ENCODE measurements at places on chromosomes 7 and 10.

GRCh38 chr7:57427146-57427545, 22.8 kb upstream of the ZNF716 start:
- no peak for DNase-seq

- DNase-seq = no peak
Measured at GRCh38 chr7:99359465-99360154, 14.9 kb upstream of the ARPC1B start.

GRCh38 chr7:47461161-47461560, 120.8 kb downstream of the TNS3 start:
- DNase-seq = no peak

DNA sequence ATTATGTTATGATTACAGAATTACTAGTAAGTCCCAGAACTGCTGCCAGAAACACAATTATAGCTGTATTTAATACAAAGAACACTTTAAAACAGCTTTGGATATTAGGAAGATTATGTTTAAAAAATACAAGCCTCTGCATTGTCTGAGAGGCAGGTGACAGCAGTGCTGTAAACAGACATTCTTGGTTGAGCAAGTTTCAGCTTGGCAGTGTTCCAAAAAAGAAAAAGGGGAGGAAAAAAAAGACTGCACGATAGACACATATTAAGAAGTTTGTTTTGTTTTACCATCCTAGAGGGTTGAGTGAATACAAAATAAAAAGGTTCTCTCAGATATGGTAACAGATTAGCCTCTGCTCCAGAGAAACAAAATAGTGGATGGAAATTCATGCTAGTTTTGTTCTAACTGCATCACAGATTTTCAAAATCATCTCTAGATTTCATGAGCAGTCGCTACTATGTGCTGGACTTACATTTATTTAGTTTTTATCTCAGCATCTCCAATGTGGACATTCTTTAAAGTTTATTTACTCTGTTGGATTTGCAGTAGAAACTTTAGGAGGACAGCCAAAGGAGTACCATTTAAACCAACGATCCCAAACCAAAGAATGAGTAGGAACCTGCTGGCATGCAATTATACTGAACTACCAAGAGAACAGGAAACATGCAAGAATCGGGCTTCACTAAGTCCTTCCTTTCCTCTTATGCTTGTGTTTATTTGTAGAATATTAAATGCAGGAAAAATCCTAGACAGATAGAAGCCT, 9.0 kb downstream of the FAM204A start:
- DNase-seq = no peak

DNA sequence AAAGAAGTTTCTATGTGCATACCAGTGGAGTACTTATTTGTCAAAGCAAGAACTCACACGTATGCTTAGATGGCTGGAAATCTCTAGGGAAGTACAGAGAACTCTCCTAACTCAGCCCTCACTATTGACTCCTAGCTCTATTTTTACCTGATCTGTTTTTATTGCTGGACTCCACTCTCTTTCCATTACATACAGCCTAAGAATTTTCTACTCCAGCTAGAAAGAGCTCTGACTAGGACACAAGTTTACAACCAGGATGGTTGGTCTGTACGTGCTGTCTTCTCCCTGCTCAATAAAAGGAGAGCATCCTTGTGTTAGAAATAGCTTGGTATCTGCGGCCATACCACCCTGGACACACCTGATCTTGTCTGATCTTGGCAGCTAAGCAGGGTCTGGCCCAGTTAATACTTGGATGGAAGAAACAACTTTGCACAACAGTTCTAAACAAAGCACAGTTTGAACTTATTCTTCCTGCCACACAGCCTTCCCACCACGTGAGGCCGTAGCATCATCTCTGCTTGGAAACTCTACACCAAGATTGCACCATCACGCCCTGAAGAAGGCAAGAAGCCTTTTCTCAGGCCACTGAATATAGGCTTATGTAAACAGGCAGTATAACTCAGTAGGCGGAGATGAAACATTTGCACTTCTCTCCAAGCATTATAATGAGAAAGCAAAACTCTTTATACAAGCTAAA, 50.7 kb downstream of the KCNMA1 start:
- DNase-seq = no peak

DNA sequence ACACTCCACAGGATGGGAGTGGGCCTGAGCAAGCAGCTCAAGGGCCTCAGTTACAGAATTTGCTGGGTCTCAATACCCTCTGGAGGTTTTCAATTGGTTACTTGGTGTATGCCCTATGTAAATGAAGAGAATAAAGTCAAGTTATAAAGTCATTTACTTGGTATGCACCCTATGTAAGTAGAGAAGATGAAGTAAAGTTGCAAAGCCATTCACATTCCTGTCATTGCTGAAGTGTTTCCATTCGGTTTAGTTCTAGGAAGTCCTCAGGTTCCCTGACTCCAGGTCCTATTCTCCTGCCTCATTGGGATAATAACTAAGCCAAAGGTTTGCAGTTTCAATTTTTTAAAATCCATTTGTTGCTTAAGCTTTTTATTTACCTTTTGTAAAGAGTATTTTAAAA, 272.6 kb upstream of the NPSR1 start:
- DNase-seq = no peak

- DNase-seq = no peak
Measured at GRCh38 chr7:42694894-42695507, 216.9 kb downstream of the C7orf25 start.

- DNase-seq = no peak
Measured at GRCh38 chr10:14330388-14331061, at the start of gene FRMD4A. TSS of gene FRMD4A (minus strand) at chr10:14330924.

- DNase-seq = no peak
Measured at GRCh38 chr7:81013083-81013817, 94.4 kb upstream of the SEMA3C start.

DNA sequence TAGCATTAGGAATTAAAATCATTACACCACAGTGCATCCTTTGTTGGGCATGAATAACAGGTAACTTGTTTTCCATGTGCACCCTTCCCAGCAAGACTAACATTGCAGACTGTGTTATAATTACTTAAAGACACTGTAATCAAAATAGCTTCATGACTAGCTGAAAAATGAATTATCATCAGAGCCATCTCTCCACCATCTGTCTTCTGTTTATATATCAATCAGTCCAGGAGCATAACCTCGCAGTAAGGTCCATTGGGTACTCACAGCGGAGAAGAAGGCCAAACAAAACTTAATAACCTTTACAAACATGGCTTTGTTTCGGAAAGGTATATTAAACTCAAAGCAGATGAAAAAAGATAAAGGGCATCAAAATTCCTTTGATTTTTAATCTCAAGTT, 90.6 kb downstream of the ODAD2 start:
- DNase-seq = no peak

DNA sequence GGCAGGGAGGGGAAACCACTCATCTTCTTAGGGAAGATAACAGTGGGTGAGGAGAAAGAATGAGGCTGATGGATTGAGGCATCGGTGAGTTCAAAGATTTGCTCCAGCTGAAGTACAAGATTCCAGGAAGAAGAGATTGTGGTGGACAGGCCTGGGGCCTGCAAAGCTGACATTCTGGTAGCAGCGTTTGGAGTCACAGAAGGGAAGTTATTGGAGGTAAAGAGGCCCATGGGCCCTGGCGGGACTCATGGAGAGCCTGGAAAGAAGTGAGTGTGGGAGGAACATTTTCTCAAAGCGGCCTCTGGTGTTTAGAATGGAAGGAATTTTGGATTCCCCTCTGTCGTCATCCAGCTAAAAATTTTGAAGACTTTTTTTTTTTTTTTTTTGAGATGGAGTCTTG, 160.0 kb upstream of the KLF6 start:
- no peak for DNase-seq

DNA sequence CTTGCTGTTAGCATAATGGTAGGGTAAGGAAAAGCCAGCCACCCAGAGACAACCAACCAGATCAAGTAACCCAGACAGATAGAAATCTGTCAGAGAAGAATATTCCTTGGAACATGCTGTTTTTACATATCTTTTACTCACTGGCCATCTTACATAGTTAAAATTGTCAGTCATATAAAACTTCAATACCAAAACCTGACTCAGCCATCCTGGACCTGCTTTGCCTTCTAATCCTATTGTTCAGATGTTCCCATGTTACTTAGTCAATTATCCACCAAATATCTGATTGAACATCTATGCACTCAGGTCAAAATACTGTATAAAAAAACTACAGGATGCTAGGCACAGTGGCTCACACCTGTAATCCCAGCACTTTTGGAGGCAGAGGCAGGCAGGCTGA, 466.5 kb upstream of the NRP1 start:
- DNase-seq = no peak

DNA sequence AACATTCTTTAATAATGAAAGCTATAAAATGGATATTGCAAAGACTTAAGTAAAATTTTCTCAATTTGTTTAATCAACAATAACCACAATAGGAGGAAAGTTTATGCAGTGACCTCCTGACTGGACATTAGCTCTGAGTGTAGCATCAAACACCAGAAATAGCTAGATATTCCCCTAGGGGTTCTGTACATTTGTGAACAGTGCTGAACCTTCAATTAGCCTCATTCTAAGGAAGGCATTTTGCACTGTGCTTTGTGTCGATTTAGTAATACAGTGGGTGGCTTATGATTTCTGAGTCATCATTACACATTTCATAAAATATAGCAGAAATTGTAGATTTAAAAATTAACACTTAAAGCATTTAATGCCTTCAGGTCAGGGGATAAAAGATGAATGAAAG, 367.3 kb upstream of the PCDH15 start:
- no peak for DNase-seq

DNA sequence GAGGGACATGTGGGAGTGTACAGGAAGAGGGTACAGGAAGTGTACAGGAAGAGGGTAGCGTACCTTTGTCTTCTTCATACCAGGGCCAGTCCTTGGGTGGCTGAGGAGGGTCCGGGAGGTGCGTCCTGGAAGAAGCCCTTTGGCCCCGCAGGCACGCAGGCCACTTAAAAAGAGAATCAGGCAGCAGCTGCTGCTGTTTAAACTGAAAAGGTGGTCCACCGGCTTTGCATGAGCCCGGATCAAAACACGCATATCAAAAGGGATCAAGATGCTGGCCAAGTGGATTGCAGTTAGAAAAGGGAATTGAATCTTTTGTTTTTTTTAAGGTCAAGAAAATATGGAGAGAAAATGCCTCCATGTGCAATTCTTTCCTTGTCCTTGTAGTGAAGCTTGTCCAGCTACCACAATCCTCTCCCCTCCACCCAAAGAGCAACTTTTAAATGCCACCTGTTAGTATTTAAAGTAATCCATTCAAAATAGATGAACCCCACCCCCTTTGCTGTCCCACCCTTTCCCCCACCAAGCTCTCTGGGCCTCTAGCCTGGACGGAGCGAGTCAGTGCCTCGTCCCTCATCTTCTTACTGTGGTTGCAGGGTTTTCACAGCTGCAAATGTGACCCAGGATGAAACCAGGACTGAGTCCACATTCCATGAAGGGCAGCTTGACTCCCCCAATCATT, 142.8 kb downstream of the GLCCI1 start:
- no peak for DNase-seq

DNA sequence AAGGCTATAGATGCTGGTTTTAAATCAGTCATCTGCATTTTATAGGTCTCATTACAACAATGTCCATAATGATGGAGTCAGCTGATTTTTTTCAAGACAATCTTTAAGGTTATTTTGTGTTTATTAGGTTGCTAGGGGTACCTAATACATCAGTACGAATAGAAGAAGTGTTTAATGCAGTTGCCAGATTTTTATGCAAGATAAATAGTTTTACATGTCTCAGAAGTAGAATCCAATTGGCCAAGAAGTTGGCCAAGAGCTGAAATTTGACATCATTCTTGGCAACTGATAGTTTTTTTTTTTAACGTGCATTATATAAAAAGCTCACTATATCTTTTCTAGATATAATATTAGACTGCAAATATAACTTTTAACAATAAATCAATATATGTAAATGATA, 208.5 kb downstream of the TRIL start:
- DNase-seq = no peak

DNA sequence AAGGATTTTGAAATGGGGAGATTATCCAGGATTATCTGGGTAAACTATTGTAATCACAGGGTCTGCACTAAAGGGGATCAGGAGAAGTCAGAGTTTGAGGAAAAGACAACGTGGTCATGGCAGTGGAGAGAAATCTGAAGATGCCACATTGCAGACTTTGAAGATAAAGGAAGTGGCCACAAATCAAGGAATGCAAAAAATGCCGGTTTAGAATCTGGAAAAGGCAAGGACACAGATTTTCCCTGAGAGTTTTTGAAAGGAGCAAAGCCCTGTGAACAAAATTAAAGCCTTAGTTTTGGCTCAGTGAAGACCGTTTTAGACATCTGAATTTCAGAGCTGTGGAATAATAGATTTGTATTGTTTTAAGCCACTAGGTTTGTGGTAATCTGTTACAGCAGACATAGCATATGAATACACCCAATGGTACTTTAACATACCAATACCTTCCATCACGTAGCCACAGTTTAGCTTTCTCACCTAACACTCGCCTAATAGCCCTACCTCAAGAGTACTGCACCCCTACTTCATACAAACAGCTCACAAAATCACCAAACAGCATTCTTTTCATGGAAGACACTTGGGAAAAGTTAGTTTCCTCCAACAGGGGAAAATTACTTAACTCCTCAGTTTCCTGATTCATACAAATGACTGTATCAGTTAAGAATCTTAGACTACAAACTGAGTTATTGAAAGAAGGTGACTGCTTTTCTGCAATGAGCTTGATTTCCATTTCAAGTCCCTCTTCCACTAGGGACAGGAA, 446.5 kb downstream of the INHBA start:
- DNase-seq = no peak

DNA sequence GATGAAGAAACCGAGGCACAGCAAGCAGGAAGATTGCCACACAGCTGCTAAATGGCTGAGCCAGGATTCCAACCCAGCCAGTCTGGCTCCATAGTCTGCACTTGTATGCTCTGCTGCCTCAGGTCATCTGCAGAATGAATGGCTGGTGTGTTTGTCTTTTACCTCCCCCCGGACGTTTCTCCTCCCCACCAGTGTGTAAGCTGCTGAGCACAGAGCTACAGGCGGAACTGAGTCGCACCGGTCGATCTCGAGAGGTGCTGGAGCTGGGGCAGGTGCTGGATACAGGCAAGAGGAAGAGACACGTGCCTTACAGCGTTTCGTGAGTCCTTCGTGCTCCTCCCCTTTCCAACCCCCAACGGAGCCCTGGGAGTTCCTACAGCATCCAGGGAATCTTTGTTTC, 2.6 kb downstream of the CNPY4 start:
- no peak for DNase-seq

DNA sequence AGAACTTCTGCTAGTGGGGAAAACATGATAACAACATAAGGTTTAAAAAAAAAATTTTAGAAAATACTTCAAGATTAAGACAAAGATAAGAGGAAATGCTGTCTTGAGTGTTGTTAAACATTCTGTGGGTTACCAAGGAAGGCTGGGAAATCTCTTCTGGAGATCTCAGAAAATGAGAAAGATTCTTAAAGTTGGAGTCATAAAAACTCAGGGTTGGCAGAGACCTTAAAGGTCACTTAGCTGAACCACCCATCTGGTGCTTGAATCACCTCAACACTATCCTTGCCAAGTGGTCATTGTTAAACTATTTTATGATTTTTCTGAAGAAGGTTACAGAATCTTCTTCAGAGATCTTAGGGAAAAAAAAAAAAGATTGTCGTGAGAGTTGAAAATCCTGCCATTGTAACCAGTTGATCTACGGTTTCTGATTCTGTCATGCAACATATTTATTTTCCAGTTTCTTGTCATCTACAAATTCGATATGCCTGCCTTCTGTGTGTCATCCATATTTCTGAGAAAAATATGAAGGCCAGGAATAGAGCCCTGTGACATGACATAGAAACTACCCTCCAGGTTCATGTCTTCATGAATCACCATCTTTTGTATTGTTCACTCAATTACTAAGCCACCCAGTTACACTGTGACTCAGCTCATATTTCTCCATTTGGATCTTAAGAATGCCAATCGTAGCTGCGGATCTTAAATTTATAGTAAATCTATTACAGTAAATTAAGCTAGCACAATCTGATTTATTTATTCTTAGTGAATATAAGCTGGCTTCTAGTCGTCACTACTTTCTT, 179.2 kb downstream of the ST7 start:
- DNase-seq = no peak
